ENCODE measurements at places on chromosomes 4 and X.

- DNase-seq, result no peak
Observed at GRCh38 chr4:86967073-86967472, 32.3 kb downstream of the AFF1 start.

DNA sequence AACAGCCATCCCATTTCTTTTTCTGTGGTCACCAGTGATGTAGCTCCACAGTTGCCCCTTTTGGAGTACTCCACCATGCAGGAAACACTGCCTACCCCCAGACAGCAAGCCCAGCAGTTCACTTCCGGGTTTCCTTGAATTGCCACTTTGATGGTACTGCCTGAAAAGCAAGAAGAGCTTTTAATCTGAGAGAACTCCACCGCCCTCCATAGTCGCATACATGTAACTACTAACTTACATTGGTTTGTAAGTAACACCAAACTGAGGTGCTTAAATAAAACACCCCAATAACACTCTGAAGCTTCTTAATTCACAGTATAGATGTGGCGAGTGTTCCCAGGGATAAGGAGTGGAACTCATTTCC is 53.6 kb upstream of the HPSE start:
- DNase-seq, result peak; percentile 14

GRCh38 chrX:47558436-47558835 is 2.6 kb upstream of the ARAF start:
- no peak for DNase-seq

DNA sequence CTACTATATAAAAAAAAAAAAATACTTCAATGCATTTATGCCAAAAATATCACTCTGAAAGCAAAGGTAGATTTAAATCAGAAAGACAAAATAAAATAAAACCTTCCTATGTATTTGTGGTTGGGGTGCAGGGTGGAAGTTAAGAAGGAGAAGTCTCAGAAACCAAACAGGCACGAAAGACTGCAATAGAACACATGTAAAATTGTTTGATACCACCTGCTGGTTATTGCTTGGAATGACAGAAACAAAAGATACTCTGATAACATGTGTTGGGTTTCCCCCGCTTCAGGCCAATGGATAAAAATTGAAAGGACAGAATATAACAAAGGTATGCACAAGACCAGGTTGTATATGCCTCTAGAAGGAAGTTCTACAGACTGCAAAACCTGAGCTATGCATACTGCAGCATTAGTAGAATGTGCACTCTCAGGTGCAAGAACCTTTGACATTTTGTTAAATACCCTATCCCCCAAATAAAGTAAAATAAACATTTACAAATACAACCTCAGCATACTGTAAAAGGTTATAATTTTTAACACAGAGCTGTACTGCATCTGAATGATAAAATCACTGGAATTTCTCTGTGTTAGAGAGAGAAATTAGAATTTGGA is 118.8 kb downstream of the GABRA2 start:
- peak; percentile 26 for DNase-seq

- DNase-seq, result no peak
Observed at GRCh38 chr4:63505714-63506460, 903.4 kb downstream of the TECRL start.

Data from fibroblast of mammary gland (primary cell).